ENCODE measurements at places on chromosomes 2 and 18. TPM values are rescaled to one million over a fixed set of nuclear protein-coding genes. Genes with fewer than 3 reads are reported as not detected.
A peak's percentile ranks its signal among the peaks of the same experiment; 100 is the strongest.

GRCh38 chr2:12651641-12652040 is 65.1 kb upstream of the TRIB2 start:
- DNase-seq: no peak

Gene RIT2
- not detected for total RNA-seq

DNA sequence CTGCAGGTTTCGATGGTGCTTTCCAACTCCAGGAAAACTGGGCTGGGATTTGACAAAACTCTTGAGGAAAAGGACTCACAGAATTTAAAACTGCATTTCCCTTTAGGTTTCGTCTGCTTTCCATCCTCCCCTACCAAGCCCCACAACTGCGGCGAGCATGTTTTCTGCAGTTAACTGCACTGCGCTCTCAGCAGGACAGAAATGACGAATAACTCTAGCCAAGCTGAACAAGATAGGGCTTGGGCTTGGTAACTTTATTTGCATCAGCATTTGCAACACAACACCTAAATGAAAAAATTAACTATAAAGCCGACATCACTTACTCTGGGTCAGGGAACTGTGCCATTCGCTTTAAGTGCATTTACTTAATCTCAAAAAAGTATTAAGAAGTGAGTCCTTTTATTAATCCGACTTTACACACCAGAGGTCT is 669 bp upstream of the PIKFYVE start:
- peak; percentile 23 for DNase-seq

- DNase-seq: no peak
Measured at GRCh38 chr18:76307293-76307690, 187.8 kb downstream of the ZNF516 start.

DNA sequence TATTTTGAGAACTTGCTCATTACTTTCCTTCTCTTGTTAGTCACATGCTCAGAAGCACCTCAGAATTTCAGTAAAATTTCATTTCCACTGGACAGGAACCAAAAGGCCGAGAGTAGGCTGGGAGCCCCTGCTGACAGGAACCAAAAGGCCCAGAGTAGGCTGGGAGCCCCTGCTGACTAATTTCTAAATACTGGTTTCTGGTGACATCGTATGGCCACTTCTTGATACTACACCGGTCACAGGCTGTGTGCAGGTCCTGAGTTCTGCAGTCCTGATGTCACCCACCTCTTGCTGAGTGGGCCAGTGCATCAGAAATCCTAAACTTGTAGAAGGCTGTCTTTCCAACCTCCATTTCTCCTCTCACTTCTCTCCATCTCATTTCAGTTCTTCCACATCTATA is 17.7 kb upstream of the EN1 start:
- peak; percentile 34 for DNase-seq

Gene CERS6
- 60.6 TPM for total RNA-seq

Gene UGT1A5
- total RNA-seq: 0.94 TPM

- no peak for DNase-seq
Measured at GRCh38 chr18:39781565-39781964, 2173.5 kb upstream of the PIK3C3 start.

DNA sequence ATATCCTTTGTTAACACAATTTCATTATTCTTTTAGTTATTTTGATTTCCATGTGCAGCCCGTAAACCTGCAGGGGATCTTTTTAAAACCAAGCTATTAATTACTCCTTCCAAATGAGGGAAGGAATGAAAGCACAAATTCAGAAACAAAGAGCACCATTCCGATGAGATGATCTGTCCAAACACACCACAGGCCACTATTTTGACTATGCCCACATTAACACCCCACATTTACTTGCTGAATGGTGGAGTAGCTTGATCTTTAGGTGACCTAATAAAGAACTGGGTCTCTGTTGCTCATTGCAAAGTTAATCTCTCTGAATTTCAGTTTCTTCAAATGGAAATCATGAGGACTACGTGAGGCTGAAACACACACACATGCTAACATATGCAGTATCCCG is 218.0 kb downstream of the IRS1 start:
- no peak for DNase-seq

DNA sequence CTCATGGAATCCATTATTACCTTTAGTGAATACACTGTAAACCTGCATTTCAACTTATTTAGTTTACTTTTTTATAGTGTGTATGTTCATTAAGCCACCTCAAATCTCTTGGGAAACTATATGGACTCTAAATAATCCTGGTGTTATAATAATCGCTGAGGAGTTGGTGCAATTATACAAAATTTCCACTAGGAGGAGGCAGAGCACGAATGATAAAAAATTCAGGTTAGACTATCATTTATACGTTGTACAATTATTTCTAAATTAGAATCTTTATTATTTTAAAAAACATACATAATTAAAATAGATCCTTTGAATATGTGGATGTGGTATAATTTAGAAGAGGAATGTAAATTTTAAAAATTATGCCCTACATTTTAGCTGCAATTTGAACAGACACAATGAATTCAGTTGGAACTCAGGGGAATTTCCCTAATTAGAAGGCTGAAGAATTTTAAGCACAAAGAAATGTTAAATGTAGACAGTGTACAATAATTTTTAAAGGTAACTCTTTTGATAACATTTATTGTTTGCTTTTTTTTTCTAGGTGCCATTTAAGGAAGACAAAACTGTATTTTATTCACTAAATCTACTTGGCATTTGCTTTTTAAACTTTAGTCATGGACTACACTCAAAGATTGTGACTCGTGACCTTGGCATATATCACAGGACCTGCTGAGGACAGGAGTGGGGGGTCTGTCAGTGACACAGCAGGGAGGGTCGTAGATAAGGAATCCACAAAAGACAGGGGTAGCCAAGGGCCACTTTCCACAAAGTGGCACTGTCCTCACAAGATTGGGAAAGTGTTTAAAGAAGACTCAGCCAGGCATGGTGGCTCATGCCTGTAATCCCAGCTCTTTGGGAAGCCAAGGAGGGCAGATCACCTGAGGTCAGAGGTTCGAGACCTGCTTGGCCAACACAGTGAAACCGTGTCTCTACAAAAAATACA is 45.5 kb downstream of the RAB12 start:
- DNase-seq: no peak

DNA sequence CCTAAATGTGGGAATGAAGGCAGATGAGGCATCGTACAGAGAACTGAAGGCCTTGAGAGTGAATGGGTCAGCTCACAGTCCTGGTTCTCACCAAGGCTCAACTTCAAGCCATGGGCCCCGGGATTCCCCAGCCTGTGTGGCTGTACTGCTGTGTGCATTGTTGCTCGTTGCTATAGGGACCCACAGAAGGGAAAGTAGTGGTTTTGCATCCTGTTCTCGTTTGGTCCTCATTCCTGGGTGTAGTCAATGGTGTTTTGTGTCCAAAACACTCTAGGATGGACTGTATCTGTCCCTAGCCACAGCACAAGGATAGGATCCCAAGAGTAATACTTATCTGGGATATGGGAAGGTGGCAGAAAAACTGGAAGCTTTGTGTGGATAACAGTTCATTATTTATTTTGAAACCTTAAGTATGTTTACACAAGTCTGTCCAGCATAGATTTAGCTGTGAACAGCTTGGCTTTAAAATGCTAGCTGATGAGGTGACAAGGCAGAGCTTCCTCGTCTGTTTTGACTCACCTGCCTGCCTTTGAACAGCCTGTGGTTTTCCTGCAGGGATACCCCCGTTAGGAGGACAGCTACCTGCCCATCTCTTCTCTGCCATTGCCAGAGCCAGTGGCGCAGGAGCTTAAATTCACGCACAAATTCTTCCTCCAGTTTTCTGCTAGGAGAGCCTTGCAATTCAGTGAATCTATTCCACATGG is 85.0 kb downstream of the WDSUB1 start:
- DNase-seq: no peak

DNA sequence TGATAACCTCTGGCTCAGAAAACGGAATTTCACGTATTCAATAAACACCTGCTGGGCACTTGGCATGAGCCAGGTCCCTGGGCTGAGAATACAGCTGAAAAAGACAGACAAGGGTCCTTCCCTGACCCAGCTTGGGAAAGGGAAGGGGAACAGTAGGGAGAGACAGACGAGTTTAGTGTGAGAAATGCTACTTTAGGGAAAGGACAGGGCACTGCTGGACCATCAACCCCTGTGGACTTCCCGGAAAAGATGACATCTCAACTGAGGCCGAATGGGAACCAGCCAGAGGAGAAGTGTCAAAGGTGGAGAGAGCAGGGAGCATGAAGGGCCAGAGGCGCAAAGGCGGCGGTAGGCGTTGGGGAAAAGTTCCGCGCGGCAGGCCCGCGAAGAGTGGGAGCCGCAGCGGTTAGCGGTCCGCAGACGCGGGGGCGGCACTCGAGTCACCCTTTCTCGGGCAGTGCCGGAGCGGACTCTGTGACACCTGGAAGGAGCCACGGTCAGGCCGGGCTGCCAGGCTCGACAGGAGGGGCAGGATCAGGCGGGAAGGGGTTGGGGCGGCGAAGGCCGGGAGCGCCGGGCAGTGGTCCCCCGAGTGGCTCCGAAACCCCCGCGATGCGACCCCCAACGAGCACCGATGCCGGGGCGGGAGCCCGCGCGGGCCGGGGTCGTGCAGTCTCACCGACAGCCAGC is 519 bp downstream of the TEX261 start:
- peak; percentile 44 for DNase-seq

DNA sequence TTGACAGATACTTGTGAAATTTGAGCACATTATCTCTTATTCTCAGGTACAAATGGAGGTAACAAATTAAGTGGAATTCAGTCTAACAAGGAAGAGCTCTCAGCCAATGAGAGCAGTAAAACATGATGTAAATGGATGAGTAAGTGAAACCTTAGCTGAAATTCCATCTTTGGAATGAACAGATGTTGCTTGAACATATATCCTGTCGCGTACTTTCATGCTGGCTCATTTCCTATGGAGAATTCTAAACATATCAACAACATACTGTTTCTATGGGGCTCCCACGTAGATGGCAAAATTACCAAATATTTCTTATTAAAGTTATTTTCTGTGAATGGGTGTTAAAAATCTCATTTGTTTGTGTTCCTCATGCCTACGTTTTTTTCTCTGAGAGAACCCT is 256.3 kb upstream of the LINC00305 start:
- DNase-seq: no peak

DNA sequence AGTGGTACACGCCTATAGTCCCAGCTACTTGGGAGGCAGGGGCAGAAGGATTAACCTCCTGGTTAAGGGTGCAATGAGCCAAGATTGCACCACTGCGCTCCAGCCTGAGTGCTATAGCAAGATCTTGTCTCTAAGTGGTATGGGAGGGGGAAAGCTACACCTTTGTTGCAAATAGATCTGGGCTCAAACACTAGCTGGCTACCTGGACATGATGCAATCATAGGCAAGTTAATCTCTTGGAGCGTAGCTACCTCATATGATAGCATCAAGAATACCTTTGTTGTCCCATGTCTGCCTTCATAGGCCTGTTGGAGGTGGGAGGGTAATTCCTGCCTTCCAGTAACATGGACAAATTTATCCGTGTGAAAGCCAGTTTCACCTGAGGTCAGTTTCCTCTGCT is 15.7 kb downstream of the KLHL29 start:
- no peak for DNase-seq

- no peak for DNase-seq
Measured at GRCh38 chr2:237457388-237457941, 29.6 kb upstream of the MLPH start.

Gene SLC25A52
- not detected for total RNA-seq

Gene TNFRSF11A
- 4.5 TPM for total RNA-seq

Measured in thyroid gland (tissue), 4 donors.